ENCODE measurements at places on chromosomes 6 and 20.

DNA sequence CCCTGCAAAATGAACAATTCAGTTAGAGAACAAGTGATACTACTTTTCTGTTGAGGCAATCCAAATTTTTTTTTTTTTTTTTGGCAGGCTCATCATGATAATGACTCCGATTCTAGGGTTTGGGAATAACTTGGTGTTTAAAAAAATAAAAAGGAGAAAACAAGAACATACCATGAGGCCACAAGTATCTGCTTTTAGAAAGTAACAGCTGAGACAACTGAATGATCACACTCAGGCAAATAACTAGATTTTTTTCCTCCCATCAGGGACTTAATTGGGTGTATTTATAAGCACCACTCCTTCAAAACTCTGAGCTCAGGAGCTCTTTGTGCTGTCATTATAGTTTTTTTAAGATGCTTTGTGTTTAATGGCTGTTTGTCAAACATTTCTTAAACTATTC is 29.6 kb downstream of the PAK5 start:
- no peaks in the 10 kb centered on the region for H3K4me1 ChIP-seq
- DNase-seq: no peak
- no peaks in the 10 kb centered on the region for H3K36me3 ChIP-seq
- no peak overlapping the region for H3K27ac ChIP-seq
- H3K27me3 ChIP-seq: no peaks in the 10 kb centered on the region
- no peak overlapping the region for H3K4me3 ChIP-seq

DNA sequence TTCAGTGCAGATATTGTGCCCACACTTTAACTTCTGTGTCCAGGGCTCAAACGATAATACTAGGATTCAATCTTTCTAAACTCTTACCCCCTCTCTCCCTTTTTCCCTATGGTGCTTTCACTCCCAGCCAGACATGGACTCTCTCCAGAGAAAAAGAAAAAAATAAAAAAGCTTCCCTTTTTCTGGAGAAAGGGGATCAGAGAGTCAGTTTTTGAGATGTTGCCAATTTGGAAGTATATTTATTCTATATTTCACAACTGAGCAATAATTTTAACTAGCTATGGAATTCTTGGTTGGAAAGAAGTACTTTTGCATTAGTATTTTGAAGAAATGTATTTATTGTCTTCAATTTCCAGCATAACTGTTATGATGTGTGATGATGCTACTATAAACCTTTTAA is 72.2 kb upstream of the ZFP64 start:
- no peaks in the 10 kb centered on the region for H3K27me3 ChIP-seq
- no peaks in the 10 kb centered on the region for H3K36me3 ChIP-seq
- DNase-seq: no peak
- H3K27ac ChIP-seq: no peak overlapping the region

- no peak overlapping the region for H3K4me3 ChIP-seq
- no peaks in the 10 kb centered on the region for H3K36me3 ChIP-seq
- H3K27me3 ChIP-seq: no peaks in the 10 kb centered on the region
- H3K4me1 ChIP-seq: no peaks in the 10 kb centered on the region
Measured at GRCh38 chr6:126103993-126104392, 117.7 kb downstream of the TRMT11 start.

DNA sequence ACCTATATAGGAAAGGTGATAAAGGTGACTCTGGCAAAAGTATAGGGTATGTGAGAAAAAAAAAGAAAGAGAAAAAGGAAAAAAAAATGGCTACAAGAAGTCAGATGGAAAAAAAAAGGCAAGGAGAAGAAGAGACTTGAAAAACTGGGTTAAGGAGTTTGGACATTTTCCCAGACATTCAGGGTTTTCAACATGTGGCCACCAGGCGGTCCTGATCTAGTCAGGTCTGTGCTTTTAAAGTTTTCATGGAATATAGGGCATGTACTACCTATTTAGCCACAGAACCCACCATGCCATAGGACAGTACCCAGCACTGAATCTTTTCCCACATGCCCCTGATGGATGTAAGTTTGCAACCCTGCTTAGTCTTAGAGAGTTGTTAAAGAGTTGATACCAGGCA is 433.7 kb downstream of the MAFB start:
- DNase-seq: no peak
- no peak overlapping the region for H3K27ac ChIP-seq
- H3K36me3 ChIP-seq: no peaks in the 10 kb centered on the region
- H3K27me3 ChIP-seq: no peaks in the 10 kb centered on the region
- no peak overlapping the region for H3K4me3 ChIP-seq

DNA sequence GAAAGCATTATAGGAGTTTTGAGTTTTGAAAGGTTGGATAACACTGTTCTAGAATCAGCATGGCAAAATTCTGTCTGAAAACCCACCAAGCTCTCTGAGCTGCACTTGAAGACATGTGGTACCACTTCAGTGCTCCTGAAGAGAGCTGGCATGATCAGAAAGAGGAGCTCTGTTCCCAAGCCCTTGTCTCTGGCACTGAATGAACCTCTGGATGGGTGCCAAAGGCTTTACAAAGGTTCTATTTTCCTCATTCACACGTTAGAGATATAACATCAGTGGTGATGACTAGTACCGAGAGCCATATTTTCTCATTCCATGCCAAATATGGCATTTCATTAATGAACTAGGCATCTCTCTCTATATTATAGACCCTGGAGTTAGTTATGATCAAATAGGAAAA is 301.8 kb upstream of the ID4 start:
- H3K27ac ChIP-seq: no peak overlapping the region
- DNase-seq: no peak
- 0 out of 2 replicates have a peak, but pooled peaks cover 2% of the 10 kb centered on the region for H3K27me3 ChIP-seq
- no peaks in the 10 kb centered on the region for H3K4me1 ChIP-seq

GRCh38 chr20:14036567-14036966 is 41.3 kb downstream of the MACROD2 start:
- no peaks in the 10 kb centered on the region for H3K4me1 ChIP-seq
- no peak overlapping the region for H3K27ac ChIP-seq
- no peak for DNase-seq
- no peaks in the 10 kb centered on the region for H3K27me3 ChIP-seq
- no peak overlapping the region for H3K4me3 ChIP-seq
- no peaks in the 10 kb centered on the region for H3K36me3 ChIP-seq

DNA sequence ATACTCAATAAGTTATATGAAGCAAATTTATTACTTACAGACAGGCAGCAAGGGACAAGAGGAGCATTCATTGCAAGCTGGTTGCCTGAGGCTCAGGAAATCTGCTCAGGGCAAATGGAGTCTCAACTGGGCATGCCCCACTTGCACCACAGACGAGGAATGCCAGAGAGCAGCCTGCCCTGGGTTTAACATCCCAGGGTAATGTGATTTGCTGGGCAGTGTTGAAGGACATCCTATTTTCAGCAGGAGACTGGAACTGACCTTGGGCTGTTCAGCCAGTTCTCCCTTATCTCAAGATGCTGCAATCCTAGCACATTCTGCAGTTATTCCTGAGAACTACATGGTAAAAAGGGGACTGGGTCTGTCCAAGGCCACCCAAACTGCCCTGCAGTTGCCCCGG is 3.8 kb upstream of the ENTPD6 start:
- peaks cover 10% of the 10 kb centered on the region for H3K4me1 ChIP-seq
- H3K27me3 ChIP-seq: no peaks in the 10 kb centered on the region
- H3K27ac ChIP-seq: no peak overlapping the region
- peaks cover 5% of the 10 kb centered on the region for H3K36me3 ChIP-seq

DNA sequence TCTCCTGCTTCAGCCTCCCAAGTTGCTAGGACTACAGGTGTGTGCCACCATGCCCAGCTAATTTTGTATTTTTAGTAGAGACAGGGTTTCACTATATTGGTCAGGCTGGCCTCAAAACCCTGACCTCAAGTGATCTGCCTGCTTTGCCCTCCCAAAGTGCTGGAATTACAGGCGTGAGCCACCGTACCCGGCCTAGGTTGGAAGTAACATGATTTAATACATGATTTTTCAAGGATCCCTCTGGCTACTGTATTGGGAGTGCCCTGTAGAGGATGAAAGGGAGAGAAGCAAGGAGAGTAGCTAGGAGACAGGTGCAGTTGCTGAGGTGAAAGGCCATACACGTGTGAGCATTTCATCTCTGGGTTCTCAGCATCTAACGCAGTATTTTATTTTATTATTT is 2.6 kb upstream of the NCOA3 start:
- DNase-seq: no peak
- H3K36me3 ChIP-seq: no peaks in the 10 kb centered on the region
- H3K4me1 ChIP-seq: peaks cover 10% of the 10 kb centered on the region

DNA sequence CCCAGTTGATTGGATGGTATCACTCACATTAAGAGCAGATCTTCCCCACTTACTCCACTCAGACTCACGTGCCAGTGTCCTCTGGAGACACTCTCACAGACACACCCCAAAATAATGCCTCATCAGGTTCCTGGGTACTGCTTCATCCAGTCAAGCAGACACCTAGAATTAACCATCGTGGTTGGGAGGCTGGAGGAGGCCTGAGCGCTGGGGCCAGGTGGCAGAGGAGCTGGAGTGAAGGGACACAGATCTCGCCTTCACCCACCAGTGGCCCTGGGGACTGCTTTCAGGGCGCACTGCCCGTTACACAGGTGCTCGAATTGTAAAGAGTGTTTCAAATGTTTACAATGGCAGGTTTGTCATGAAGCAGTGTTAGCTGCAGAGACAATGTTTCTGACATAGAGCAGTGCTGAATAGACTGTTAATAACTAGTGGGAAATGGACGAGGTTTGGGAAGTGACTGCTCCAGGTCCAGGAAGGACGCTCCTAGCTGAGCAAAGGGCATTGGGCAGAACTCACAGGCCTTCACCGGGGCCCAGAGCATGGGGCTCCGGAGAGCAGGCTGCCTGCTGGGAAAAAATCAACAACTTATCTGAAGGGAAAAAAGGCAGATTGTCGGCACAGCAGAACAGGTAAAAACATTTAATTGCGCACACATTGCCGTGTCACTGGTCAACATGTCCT is 38.4 kb downstream of the TMEM242 start:
- peaks cover 2% of the 10 kb centered on the region for H3K36me3 ChIP-seq
- no peak overlapping the region for H3K4me3 ChIP-seq
- no peaks in the 10 kb centered on the region for H3K4me1 ChIP-seq

DNA sequence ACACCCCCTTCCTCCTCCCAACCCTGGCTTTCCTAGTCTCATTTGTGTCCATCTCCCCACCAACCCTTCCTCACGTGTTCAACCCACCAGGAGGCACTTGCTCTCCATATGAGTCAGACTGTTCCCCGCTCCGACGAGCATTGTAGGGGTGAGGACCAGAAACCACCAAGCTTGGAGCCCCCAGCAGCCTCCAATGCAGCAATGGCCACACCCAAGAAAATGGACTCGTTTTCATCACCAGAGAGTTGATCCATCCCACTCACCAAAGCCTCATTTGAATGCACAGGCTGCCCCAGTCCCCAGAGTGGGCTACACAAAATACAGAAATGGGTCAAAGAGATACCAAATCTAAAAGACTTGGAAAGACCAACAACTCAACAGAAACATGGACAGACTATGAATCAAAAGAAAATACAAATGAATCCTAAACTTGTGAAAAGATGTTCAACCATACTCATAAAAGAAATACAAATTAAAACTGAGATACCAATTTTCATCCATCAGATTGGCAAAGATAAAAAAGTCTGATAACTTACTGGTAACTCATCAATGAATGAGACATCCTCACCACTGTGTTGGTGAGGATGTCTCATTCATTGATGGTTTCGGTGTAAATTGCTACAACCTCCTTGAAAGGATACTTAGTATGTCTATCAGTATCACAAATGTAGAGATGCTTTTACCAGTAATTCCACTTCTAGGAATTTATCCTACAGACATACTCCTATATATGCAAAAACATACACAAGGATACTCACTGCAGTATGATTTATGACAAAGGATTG is 68.1 kb downstream of the TRERF1 start:
- no peak overlapping the region for H3K4me3 ChIP-seq
- no peaks in the 10 kb centered on the region for H3K36me3 ChIP-seq
- no peak overlapping the region for H3K27ac ChIP-seq
- DNase-seq: no peak
- peaks cover 13% of the 10 kb centered on the region for H3K4me1 ChIP-seq

DNA sequence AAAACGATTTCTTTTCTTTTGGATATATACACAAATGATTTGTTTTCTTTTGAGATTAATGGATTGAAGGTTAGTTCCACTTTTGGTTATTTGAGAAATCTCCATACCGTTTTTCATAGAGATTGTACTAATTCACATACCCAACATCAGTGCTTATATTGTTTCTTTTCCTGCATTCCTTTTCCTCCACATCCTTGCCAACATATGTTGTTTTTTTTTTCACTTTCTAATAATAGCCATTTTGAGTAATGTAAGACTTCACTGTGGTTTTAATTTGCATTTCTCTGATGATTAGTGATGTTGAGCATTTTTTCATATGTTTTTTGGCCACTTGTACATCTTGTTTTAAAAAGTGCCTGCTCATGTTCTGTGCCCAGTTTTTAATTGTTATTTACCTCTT is 846.4 kb upstream of the EYS start:
- H3K27ac ChIP-seq: no peak overlapping the region
- DNase-seq: no peak
- H3K4me3 ChIP-seq: no peak overlapping the region
- no peaks in the 10 kb centered on the region for H3K4me1 ChIP-seq
- H3K27me3 ChIP-seq: no peaks in the 10 kb centered on the region

- no peaks in the 10 kb centered on the region for H3K27me3 ChIP-seq
- H3K36me3 ChIP-seq: no peaks in the 10 kb centered on the region
- peak; percentile 90 for DNase-seq
- no peak overlapping the region for H3K4me3 ChIP-seq
- H3K27ac ChIP-seq: peak overlapping the region; percentile 90
- H3K4me1 ChIP-seq: peaks cover 80% of the 10 kb centered on the region
Measured at GRCh38 chr20:50029697-50030461, 47.1 kb downstream of the SNAI1 start.

- H3K27ac ChIP-seq: 0 out of 2 replicates have a peak overlapping the region, but pooled peaks have one; percentile 25
- DNase-seq: peak; percentile 52
- no peak overlapping the region for H3K4me3 ChIP-seq
- no peaks in the 10 kb centered on the region for H3K27me3 ChIP-seq
- peaks cover 9% of the 10 kb centered on the region for H3K4me1 ChIP-seq
Measured at GRCh38 chr6:20455251-20455940, 53.7 kb downstream of the E2F3 start.

GRCh38 chr6:119034827-119035458 is 43.5 kb downstream of the FAM184A start:
- no peaks in the 10 kb centered on the region for H3K27me3 ChIP-seq
- no peak overlapping the region for H3K4me3 ChIP-seq
- H3K4me1 ChIP-seq: no peaks in the 10 kb centered on the region

GRCh38 chr20:62419759-62420158 is 7.6 kb downstream of the RBBP8NL start:
- no peak overlapping the region for H3K4me3 ChIP-seq
- peaks cover 50% of the 10 kb centered on the region for H3K27me3 ChIP-seq
- no peak overlapping the region for H3K27ac ChIP-seq
- no peaks in the 10 kb centered on the region for H3K36me3 ChIP-seq

GRCh38 chr20:56897318-56897957 is 268.3 kb downstream of the TFAP2C start:
- DNase-seq: no peak
- no peak overlapping the region for H3K4me3 ChIP-seq
- H3K27ac ChIP-seq: no peak overlapping the region
- H3K36me3 ChIP-seq: no peaks in the 10 kb centered on the region

DNA sequence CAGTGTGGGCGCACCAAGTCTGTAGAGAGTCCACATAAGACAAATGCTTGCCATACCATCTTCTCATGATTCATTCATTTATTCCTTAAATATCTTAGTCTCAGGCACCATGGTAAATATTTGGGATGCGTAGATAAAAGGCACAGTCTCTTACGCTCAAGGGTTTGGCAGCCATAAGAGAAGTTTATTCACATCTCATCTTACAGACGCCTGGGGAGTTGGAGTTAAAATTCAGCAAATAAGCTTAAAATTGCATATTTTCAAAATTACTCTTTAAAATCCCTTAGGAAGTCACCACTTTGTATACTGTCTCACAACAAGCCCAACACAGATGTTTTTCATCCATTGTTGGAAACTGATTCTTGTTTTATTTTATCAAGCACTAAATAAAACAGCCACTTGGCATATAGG is 363.3 kb downstream of the KIF16B start:
- no peak overlapping the region for H3K4me3 ChIP-seq
- peaks cover 5% of the 10 kb centered on the region for H3K4me1 ChIP-seq
- H3K36me3 ChIP-seq: no peaks in the 10 kb centered on the region

Data from SJSA1 (cell line).